ENCODE measurements at places on chromosomes 7 and 10. TPM values are rescaled to one million over a fixed set of nuclear protein-coding genes. Genes with fewer than 3 reads are reported as not detected.

GRCh38 chr10:47061776-47062175 is 150.5 kb downstream of the PTPN20 start:
- DNase-seq: no peak

TMEM273 gene
- polyA plus RNA-seq: 6.1 TPM

- peak; percentile 53 for DNase-seq
Measured at GRCh38 chr10:110865186-110865808, 6.4 kb upstream of the PDCD4 start.

ERCC6 gene
- polyA plus RNA-seq: 13.9 TPM

GRCh38 chr7:29893351-29893965 is 87.2 kb downstream of the WIPF3 start:
- DNase-seq: no peak

NEUROD6 gene
- polyA plus RNA-seq: 0.18 TPM

HHEX gene
- 11.3 TPM for polyA plus RNA-seq

DNA sequence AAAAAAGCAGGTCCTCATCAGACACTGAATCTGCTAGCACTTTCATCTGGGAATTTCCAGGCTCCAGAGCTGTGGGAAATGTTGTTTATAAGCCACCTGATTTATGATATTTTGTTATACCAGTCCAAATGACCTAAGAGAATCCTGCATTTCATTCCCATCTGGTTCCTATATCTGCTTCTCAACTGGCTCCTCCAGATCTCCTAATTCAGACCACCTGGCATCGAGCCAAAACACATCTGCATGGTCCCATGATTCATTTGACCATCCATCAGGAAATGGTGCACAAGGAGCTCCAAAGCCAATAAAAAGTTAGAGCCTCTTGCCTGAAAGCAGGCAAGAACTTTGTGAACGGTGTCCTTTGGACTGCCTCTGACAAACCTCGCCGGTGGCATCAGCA is 108.9 kb downstream of the IPMK start:
- no peak for DNase-seq

CPXM2 gene
- polyA plus RNA-seq: 20.7 TPM

CCDC172 gene
- polyA plus RNA-seq: not detected

DNA sequence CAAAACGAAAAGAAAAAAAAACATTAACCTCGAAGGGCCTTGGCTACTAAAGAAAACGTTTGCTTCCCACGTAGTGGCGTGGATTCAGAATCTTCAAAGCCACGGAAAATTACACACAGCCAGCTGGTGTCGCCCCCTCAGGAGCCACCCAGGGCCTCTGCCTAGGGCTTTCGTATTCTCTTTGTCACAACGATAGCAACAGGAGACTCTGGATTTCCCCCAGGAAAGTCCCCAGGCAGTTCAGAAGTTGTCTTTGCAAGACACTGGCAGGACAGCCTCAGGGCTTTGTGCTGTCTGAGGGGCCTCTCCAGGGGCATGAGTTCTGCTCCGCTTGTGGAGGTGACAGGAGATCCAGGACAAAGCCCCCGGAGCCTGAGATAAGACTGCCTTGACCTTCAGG is 150.2 kb upstream of the INSYN2A start:
- no peak for DNase-seq

ICA1 gene
- polyA plus RNA-seq: 3.0 TPM

DNA sequence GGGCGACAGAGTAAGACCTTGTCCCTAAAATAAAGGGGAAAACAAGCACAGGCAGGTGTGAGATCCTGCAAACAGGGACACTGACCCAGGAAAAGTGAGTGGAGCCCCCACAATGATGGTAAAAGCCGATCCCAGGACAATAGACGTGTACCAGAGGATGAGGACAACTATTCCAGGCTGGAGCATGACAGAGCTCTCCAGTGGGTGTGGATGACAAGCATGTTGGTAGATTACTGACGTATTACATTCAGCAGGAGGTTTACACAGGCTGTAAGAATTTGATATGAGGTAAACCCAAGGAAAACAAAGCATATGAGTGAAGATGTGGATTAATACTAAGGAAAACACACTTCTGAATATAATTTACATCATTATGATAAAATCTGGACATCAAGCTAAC is 27.8 kb upstream of the SMURF1 start:
- no peak for DNase-seq

TSPAN15 gene
- polyA plus RNA-seq: 38.6 TPM

DNA sequence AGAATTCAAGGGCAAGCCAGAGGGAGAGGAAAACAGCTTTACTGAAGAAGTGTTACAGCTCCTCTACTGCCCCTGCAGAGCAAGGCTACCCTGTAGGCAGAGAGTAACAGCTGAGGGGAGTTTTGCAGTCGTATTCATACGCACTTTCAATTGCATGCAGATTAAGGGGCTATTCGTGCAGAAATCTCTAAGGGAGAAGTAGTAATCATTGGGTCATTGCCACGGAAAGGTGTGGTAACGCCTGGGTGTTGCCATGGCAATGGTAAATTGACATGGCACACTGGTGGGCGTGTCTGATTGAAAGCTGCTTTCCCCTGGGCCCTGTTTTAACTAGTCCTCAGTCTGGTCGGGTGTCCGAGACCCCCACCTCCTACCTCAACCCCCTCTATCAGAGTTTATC is 227.2 kb downstream of the NSUN6 start:
- no peak for DNase-seq

GJC3 gene
- polyA plus RNA-seq: 0.32 TPM

C10orf62 gene
- polyA plus RNA-seq: not detected

GRCh38 chr7:18429547-18429946 is 66.0 kb upstream of the HDAC9 start:
- DNase-seq: no peak

DNA sequence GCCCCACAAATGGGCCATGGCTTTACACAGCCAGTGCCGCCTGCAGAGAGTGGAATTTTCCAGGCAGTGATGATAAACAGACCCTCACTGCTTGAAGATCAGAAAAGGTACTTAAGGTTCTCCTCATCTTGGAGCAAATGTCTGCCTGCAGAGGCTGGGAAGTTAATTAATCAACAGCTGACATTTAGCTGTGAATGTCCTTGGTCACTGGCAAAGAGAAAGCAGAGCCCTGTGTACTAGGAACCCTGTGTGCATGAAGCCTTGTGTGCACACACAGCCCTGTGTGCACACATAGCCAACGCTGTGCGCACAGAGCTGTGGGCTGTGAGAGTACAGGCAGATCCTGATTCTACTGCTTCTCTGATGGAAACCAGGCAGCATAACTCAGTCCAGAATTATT is 291.6 kb upstream of the MKI67 start:
- no peak for DNase-seq

ANKRD16 gene
- 7.0 TPM for polyA plus RNA-seq

DNA sequence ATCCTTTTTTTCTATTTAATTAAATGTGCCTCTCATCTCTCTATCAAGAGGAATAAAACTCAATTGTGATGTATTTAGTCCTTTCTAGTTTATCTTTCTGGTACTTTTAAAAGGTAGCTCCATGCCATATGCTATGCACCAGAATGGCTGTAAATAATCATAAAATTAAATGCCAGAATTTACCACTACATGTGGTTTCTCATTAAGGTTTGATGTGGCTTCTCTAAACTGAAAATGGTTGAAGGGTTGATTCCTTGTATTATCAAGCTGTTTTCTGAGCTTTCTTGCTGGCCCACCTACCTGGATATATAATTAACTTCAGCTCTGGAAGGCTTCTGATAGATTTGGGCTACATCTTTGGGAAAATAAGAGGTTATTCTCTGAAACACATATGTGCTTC is 171.9 kb upstream of the RHOBTB1 start:
- no peak for DNase-seq

- DNase-seq: no peak
Measured at GRCh38 chr10:130017631-130018022, 53.6 kb upstream of the EBF3 start.

- no peak for DNase-seq
Measured at GRCh38 chr10:80203835-80204676, 1.3 kb downstream of the ANXA11 start.

GRCh38 chr7:105826143-105826542 is 50.3 kb downstream of the ATXN7L1 start:
- no peak for DNase-seq

- peak; percentile 66 for DNase-seq
Measured at GRCh38 chr7:157273208-157274093, 63.4 kb upstream of the DNAJB6 start.

DNA sequence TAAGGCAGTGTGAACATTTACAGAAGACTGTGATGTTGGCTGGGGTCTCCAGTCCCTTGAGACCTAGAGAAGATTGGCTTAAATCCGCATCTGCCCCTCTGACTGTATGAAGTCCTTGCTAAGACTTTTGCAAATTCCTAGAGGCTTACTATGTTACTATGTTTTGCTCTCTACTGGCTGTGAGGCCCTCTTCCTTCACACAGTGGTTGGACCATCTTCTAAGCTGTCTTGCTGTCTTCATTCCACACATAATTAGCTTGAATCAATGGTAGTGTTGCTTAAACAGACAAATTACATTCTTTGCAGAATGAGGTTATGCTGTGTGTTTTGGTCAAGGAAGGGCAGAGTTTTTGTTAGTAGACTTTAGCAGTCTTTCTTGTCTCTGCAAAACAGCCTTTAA is 658.0 kb downstream of the TYW1 start:
- no peak for DNase-seq

- peak; percentile 56 for DNase-seq
Measured at GRCh38 chr7:98617051-98617959, at the start of gene NPTX2. TSS of gene NPTX2 (plus strand) at chr7:98617285. CDS start at chr7:98617462, 177 bp downstream.

SHH gene
- polyA plus RNA-seq: 3.0 TPM

GRCh38 chr10:119105155-119105554 is 1.2 kb downstream of the DENND10 start:
- DNase-seq: no peak

SEPTIN7 gene
- polyA plus RNA-seq: 441 TPM

DNA sequence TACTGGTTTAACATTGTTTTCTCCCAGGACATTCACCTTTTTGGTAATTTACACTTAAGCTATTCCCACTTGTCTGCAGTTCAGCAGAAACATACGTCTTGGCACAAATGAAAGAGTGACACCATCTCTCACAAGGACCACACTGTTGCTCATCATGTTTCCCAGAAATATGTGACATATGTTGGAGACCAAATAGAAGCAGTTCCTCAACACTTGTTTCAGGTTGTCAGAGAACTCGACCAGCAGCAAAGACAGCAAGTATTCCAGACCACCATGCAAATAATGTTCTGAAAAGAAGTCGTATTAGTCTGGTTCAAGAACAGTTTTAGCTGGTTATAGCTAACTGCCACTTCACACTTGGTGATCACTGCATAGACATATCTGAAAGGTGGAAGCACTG is 81.3 kb upstream of the KLF6 start:
- no peak for DNase-seq

DNA sequence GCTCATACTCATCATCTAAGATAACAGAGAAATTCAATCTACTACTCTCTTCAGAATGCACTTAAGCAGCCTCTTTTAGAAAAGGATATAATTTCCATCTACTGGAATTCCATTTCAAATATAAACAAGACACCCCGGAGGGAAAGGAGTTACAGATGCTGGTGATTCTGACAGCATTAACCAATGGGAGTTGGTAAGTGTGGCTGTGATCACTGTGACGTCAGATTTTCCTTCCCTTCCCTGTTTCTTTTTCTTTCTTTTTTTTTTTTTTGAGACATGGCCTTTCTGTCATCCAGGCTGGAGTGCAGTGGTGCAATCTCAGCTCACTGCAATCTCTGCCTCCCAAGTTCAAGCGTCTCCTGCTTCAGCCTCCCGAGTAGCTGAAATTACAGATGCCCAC is 106.6 kb downstream of the ACTR3B start:
- no peak for DNase-seq

DNA sequence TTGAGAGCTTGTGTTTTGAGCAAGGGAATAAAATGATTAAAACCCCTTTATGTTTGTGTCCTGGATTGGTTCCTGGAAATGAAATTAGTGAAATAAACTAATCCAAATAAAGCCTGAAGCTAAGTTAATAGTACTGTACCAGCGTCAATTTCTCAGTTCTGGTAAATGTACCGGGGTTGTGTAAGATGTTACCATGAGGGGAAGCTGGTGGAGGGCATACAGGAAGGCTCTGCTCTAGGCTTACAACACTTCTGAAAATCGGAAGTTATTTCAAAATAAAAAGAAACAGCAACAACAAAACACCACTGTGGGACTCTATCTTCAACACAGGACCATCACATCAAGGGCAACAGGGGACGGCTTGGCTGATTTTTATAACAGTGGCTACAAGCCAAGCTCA is 257.0 kb downstream of the CREB5 start:
- DNase-seq: no peak

DNA sequence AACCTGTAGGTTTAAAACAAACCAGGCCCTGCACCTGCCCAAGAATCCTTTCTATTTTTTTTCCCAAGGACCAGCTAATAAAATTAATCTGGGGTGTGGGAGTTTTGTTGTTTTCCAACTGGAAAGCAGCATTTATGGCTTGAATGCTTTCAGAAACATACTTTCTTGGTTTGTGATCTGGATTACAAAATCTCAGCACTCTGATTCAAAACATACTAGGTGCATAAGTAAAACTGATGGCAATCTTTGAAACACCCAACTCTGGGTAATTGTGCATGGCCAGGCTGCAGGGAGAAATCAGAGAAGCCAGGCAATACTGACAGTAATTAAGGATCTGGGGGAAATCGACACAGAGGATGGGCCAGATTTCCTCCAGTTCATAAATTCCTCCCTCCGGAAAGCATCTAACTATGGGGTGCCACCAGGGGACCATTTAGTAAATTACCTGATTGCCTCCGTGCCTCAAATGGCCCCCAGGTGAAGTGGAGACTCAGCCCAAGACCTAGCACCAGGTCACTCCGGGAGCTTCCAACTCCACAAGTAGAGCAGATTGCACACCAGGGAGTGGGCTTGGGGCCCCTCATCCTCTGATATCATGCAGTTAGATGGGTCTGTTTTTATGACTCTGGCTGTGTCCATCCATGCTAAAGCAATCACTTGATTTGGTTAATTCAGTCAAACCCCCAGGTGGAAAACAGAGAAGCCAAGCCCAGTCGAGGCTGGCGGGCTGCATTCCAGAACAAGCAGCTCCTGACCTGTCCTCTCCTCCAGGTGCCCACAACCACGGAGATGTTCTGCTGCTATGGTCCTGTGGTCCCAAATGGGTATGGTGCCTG is 15.2 kb upstream of the C10orf53 start:
- DNase-seq: no peak

DNA sequence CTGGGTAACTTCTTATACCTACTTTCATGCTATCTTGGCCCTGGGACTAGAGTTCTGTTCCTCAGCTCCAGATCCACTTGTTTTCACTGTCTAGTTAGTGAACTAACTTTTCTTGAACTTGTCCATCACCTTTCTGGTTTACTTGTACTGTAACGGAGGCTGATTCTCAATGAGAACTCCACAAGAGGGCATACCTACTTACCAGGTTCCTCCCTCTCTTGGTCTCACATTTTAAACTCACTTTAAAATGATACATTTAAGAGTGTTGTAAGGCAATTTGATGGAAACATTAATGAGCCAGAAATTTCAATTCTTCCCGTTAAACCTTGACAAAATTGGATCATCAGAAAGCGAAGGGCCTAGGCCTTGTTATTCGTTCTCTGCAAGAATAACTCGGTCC is 111.6 kb downstream of the MAGI2 start:
- no peak for DNase-seq

- no peak for DNase-seq
Measured at GRCh38 chr10:119480667-119481066, 61.9 kb downstream of the RGS10 start.

GRCh38 chr7:105831824-105832535 is 44.4 kb downstream of the ATXN7L1 start:
- DNase-seq: no peak

All from muscle of arm (tissue), 14 donors.